Fibroblast of skin of left biceps (primary cell): ENCODE measurements at places on chromosomes 3 and 15.

GRCh38 chr15:101641894-101642293, 10.3 kb downstream of the TM2D3 start:
- DNase-seq: no peak

DNA sequence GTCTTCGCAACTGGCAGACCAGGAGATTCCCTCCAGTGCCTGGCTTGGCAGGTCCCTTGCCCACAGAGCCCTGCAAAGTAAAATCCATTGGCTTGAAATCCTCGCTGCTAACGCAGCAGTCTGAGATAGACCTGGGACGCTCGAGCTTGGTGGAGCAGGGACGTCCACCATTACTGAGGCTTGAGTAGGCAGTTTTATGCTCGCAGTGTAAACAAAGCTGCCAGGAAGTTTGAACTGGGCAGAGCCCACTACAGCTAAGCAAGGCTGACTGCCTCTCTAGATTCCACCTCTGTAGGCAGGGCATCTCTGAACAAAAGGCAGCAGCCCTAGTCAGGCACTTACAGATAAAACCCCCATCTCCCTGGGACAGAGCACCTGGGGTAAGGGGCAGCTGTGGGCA, 205.0 kb upstream of the MME start:
- no peak for DNase-seq

- no peak for DNase-seq
Measured at GRCh38 chr3:15387735-15388134, 39.6 kb downstream of the METTL6 start.

- DNase-seq: no peak
Measured at GRCh38 chr3:70771426-70772147, 459.1 kb upstream of the MDFIC2 start.

DNA sequence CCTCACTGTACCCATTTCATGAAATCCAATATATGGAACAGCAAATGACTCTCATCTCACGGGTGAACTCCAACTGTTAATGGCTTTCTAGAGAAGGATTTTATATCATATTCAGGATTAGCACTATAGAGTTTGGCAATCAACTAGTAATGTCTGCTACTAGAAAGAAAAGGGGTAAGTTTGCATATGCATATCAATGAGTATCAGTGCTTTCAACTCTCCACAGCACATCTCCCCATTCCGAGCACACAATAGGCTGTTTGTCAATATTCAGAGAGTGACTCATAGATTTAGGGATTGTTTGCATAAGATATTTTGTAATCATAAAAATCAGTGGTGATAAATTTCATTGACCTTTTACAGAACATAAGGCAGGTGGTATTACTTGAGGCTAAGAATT, 163.2 kb upstream of the LMCD1 start:
- no peak for DNase-seq

DNA sequence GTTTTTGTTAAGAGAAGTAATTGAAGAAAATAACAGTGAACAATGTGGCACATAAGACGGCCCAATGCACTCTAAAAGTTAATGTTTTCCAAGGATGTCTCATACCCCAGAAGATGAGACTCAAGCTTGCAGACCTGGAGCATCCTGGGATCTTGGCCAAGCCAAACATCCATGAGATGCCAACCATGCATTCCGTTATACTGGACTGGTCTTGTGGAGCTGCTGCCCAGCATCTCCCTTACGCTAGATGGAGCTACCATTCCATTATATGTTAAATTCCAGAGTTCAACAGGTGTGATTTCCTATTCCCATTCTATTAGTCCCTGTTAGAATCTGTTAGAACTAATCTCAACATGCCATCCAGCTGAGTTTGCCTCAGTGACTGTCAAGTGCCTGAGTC, 181.8 kb downstream of the PDCD6IP start:
- DNase-seq: peak; percentile 56

DNA sequence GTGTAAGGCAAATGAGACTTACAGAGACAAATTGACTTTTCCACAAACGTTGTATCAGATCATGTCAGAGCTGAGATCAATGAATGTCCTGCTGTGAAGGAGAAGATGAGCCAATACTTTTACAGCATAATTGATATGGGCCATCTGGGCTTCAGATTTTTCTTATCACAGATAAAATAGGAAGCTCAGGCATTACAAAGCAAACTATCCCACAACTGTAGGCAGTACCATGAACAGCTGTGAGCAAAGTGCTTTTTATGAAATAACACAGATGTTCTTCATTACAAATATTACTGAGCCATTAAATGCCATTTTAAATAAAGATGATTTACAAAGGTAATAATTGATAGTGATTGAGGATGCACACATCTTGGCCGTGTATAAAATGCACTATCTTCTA, 852.3 kb downstream of the OTOL1 start:
- DNase-seq: no peak

GRCh38 chr3:117549716-117550115, 840.1 kb downstream of the TUSC7 start:
- DNase-seq: no peak

DNA sequence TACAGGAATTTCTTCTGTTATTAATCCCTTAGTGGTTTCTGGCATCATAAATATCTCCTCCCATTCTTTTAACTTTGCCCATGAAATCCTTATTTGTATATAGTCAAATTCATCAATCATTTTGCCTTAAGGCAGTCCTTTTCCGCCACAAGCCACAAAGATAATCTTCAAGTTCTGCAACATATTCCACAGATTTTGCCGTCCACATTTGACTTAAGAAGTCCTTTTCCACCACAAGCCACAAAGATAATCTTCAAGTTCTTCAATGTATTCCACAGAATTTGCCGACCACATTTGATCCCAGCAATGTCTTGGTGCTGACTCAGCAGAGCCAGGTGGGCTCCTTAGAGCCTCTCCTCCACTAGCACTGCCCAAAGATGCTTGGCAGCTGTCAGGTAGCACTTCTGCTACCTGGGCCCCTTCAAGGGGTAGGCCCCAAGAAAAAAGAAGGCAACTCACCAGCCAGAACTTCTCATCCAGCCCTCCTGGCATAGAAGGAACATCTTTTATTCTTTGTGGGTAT, 35.0 kb downstream of the SEC22C start:
- DNase-seq: peak; percentile 1

DNA sequence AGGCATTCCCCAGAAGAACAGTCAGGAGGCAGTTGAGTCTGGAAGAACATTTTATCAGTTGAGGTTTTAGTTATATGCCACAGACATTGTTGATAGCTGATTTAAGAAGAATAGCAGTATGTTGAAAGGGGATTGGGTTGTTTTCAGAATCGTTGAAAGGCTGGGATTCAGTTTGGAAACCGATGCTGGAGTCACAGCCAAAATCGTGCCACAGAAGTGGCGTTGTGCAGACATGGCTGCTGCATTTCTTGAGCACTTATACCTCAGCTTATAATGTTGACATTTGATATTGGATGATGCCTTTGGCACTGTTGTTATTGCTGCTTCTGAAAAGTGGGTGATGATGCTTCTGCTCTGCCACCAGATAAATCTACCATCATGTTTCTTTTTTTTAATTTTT, 16.1 kb downstream of the SLMAP start:
- DNase-seq: no peak

DNA sequence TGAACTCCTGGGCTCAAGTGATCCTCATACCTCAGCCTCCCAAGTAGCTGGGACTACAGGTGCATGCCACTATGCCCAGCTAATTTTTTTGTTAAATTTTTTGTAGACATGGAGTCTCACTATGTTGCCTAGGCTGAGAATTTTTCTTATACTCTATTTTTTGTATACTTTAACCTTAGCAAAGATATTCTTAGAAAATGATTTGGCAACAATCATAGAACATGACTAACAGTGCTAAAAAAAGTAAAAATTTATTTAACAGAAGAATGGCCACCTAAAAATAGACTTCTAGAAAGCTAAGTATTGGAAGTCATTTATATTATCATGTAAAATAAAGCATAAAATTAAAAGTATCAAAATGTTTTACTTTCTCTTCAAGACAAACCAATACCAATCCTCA, 322.3 kb downstream of the PLCL2 start:
- DNase-seq: no peak

DNA sequence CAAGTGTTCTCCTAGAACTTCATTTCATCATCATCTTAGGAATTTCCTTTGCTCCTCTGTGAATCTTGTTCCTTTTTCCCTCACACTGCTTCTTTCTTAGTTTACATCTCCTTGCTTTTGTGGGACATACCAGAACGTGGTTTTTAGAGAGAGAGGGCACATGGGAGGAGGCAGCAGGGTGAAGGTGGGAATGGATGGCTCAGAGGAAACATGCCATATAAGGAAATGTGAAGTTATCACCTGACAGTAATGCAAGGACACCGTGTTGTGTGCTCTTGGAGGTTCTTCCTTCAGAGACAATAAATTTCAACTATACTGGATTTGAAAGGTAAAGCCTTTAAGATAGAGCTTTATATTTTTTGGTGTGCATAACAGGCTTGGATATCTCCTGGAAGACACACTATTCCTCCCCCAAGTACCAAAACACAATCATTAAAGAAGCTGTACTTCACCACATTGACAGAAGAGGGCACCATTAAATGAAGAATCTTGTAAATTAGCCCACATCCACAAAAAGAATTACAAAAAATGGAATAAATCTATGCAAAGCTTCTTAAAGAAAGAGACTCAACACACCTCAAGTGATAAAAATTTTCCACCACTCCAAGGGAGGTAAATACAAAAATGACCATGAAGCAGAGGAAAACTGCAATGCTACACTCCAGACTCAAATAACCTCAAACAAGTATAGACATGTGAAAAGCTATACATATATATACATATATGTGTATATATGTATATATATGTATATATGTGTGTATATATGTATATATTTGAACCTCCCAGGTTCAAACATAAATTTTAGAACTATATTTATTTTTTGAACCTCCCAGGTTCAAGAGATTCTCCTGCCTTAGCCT, 26.1 kb downstream of the RPL39L start:
- no peak for DNase-seq

DNA sequence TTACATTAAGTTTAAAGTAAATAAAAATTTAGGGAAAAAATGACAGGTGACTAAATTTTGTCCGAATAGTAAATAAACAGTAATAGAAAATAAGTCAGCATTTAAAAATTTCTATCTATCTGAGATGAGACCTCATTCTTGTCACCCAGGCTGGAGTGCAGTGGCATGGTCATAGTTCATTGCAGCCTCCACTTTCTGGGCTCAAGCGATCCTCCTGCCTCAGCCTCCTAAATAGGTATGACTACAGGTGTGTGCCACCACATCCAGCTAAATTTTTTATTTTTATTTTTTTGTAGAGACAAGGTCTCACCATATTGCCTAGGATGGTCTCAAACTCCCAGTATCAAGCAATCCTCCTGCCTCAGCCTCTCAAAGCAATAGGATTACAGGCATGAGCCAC, 7.8 kb downstream of the KPNA4 start:
- DNase-seq: no peak

DNA sequence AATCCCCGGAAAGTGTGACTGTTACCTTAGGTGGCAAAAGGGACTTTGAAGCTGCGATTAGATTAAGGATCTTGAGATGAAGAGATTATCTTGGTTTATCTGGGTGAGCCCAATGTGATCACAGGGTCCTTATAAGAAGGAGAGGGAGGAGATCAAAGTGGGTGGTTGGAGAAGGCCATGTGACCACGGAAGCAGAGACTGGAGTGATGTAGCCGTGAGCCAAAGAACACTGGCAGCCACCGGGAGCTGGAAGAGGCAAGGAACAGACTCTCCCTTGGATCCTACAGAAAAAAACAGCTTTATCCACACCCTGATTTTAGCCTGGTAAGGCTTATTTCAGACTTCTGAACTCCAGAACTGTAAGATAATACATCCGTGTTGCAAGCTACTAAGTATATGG, 29.9 kb downstream of the CRABP1 start:
- no peak for DNase-seq

DNA sequence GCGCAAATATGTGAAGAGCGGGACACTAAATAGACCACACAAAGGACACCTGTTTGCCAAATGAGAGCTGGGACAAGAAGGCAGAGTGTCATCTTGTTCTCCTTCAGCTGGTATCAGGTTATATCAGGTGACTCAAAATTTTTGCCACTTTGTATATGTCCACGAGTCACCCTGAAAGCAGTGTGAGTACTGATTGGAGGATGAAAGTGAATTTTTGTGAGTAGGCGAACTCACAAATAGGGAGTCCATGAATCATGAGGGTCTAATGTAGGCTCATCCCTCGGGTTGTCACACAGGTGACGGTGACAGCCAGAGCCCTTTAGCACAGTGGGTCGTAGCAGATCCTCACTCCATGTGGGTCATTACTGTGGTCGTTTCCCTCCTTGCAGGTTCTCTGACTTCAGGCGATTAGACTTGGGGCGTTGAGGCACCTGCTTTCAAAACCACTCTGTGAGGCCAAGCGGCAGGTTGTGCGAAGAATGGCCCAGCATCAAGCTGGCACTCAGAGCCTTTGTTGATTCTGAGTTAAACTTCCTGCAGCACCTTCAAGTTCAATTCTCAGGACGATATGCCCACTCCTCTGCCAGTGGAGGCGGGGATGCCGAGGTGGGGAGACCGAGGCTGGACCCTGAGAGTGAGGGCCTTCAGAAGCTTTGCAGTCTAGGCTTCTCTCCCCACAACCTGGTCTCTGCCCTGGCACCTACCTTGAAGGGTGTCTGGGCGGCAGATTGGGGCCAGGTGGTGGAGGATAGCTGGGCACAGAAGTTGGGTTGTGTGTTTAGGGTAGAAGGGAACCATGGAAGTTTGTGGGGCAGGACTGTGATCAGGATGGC, 173.8 kb downstream of the SMAD6 start:
- no peak for DNase-seq

- DNase-seq: no peak
Measured at GRCh38 chr3:53809267-53809666, 37.0 kb downstream of the CHDH start.

- DNase-seq: no peak
Measured at GRCh38 chr15:63379492-63380150, 2.0 kb downstream of the CA12 start.

DNA sequence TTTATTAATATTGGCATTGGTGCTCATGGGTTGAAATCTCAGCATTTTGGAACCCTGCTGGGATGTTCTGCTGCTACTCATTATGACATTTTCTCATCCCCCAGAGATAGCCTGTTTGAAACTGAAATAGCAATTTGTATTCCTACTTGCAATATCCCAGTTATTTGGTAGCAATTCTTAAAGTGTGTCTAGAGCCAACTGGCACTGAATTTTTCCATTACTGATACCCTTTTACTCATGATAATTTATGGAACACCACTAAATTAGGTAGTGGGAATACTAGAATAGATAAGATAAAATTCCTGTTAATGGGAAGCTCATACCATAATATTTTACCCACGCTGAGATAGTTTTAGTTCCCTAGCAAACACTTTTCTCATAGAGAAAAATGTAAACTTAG, 309.3 kb downstream of the SV2B start:
- no peak for DNase-seq

DNA sequence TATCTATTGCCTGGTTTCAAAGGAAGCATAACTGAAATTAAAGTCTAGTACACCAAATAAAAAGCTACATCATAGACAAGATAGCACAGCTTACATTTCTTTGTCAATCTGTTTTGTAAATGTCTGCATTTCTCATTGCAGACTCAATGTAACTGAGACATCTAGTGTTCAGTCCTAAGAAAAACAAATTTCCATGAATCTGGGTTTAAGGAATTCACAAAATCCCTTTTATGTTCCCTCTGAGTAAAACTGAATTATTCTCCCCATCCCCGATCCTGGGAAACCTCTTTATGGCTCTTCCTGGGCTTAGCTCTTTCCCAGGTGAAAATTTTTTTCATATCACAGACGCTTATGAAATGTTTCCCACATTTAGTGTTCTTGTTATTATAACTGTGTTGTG, 21.6 kb upstream of the RASA2 start:
- DNase-seq: no peak
